ENCODE measurements at places on chromosomes 6 and 20.

DNA sequence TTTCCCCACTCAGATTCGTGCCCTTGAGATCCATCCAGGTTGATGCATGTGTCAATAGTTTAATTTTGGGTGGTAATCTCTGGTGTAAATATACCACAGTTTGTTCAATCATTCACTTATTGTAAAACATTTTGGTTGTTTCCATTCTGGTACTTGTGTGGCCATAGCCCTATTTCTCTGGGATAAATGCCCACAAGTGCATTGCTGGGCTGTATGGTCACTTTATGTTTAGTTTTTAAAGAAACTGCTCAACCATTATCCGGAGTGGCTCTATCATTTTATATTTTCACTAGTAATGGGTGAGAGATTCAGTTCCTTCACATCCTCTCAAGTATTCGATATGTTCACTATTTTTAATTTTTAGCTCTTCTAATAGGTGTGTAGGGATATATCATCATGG, 60.7 kb upstream of the RNF24 start:
- DNase-seq = no peak

DNA sequence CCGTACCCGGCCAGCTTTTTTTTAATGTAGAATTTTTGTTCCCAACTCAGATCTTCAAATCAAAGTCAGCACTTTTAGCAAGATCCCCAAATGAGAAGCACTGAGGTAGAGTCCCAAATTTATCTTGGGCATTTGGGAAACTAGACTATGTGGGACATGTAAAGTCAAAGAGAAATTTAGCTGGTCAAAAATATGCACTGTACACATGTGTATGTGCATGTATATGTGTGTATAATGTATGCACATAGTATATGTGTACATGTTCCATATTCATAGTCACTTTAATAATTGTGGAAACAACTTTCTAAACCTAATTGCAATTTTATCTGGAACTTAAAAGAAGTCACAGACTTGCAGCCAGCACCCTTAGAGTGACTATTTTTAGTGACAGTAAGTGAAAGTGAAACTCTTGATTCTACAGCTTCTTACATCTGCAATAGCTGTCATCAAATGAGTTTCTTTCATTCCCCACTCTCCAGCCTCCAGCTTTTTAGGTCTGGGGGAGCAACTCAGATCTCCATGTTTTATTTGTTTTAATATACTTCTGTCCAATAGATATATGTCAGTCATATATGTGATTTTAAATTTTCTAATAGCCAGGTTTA, 53.6 kb downstream of the CDC40 start:
- peak; percentile 46 for DNase-seq

DNA sequence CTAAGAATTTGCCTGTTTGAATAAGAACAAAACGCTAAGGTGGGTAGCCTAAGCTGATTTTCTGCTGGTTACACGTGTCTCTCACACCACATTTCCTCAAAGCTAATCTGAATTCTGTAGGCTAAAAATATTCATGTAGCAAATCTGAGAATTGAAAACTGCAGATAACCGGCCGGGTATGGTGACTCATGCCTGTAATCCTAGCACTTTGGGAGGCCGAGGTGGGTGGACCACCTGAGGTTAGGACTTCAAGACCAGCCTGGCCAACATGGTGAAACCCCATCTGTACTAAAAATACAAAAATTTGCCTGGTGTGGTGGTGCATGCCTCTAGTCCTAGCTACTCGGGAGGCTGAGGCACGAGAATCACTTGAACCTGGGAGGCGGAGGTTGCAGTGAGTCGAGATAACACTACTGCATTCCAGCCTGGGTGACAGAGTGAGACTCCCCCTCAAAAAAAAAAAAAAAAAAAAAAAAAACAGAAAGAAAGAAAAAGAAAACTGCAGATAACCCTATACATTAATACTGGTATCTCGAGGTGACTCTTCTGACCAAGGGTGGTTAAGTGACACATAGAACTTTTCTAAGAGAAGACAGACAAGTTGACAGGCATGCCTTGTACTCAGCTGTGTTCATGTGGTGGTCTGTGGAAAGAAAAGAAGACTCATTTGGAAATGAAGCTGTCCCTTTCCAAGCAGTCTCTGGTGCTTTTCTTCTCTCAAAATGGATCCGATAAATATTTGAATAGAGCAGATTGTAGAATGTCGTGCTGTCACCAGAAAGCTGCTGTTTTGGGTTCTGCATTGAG, 24.7 kb upstream of the ASXL1 start:
- no peak for DNase-seq

DNA sequence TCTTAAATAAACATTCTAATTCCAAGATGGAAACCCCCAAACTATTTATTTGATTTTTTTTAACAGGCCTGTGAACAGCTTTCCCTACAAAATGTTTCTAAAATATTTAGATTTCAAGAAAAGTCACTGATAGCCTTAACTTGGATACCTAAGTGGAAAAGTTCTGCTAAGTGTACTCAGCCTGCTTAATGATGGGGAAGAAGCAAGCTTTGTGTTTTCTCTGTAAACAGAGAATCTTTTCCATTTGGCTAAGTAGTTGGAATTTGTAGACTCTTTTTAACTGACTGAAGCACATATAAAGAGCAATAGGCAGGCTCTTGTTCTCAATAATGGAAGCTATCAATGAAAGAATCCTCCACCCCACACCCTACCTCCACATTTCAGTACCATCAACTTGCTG, 108.2 kb downstream of the KIF6 start:
- DNase-seq = no peak
